ENCODE measurements at places on chromosomes 2 and 18. TPM values are rescaled to one million over a fixed set of nuclear protein-coding genes. Genes with fewer than 3 reads are reported as not detected.

DNA sequence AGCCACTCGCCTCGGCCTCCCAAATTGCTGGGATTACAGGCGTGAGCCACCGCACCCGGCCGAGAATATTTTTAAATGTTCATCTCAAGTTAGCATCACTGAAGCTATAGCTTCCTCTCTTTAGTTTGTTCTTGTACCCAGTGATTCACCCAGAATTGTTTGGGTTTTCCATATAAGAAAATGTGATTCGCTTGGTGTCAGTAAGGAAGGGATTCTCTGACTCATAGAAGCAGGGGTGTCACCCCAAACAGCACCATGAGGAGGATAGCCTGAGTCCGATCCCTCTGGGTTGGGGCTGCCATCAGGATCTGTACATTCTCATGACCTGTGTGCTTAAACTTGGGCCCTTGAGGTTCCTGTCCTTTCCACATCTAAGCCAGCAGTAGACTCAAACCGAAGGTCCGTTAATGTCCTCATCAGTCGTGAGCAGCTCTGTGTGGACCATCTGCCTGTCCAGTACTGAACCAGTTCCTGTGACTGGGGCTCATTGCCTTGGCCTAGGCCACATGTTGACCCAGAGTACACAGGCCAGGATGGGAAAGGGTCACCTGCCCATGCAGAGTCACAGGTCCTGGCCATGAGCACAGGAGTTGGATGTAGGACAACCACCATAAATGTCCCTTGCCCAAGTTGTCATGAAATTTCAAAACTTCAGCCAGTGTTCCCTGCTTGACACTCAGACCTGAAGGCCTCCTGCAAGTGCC is 311.9 kb downstream of the GBX2 start:
- no peaks in the 10 kb centered on the region for H3K36me3 ChIP-seq
- DNase-seq = no peak
- no peaks in the 10 kb centered on the region for H3K27me3 ChIP-seq
- no peak overlapping the region for H3K4me3 ChIP-seq

GRCh38 chr2:171490577-171490976 is 31.7 kb upstream of the CYBRD1 start:
- H3K36me3 ChIP-seq = no peaks in the 10 kb centered on the region
- no peak for DNase-seq
- no peak overlapping the region for H3K4me3 ChIP-seq
- no peaks in the 10 kb centered on the region for H3K27me3 ChIP-seq

DNA sequence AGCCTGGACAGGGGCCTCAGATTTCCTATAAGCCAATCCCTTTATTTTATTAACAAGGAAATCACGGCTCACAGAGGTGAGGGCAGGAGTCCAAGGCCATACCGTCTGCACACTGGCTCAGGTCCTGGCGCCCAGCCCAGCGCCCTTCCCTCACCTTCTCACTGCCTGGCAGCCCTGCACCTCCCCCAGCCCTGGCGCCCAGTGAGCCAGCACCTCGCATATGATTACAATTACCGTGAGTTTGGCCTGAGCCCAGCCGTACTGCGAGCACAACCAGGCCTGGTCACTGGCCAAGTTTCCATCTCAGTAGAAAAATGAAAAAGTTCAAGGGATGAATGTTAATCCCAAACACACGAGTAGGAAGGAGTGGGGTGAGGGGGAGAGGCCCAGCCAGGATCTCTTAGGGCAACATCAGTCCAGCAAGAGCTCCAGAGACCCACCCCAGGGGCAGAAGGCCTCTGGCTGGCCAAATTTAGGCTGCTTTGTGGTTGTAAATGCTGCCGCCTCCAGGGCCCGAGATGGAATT is 68.4 kb downstream of the MCFD2 start:
- no peak overlapping the region for H3K4me3 ChIP-seq
- H3K4me1 ChIP-seq = peaks cover 43% of the 10 kb centered on the region
- peak; percentile 95 for DNase-seq
- H3K27me3 ChIP-seq = no peaks in the 10 kb centered on the region
- H3K36me3 ChIP-seq = no peaks in the 10 kb centered on the region

GRCh38 chr2:98483257-98483861 is 38.7 kb downstream of the INPP4A start:
- no peaks in the 10 kb centered on the region for H3K27me3 ChIP-seq
- no peaks in the 10 kb centered on the region for H3K36me3 ChIP-seq
- peaks cover 6% of the 10 kb centered on the region for H3K4me1 ChIP-seq
- no peak for DNase-seq
- H3K27ac ChIP-seq = no peak overlapping the region

DNA sequence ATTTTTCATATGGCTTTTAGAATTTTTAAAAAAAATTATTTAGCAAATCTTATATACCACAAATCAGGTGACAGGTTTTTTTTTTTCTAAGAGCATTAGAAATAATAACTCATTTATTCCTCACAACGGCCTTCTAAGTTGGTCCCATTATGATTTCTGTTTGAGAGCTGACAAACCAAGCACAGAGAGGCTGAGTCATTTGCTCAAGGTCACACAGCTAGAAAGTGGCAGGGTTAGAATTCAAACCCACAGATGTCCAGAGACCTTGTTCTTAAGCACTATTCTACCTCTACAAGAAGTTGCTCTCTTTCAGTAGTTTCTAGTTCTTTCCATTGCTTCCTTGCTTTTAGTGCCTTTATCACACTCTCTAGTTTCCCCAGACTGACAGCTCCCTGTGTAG is 28.8 kb upstream of the LPIN1 start:
- H3K4me1 ChIP-seq = peaks cover 4% of the 10 kb centered on the region
- no peak overlapping the region for H3K4me3 ChIP-seq
- peaks cover 25% of the 10 kb centered on the region for H3K27me3 ChIP-seq
- no peak overlapping the region for H3K27ac ChIP-seq
- no peaks in the 10 kb centered on the region for H3K36me3 ChIP-seq
- no peak for DNase-seq

The C2orf66 gene
- 0.26 TPM for total RNA-seq

- H3K27ac ChIP-seq = peak overlapping the region; percentile 85
These were observed 23.3 kb downstream of the ARMC9 start for GRCh38 chr2:231221761-231222160.

DNA sequence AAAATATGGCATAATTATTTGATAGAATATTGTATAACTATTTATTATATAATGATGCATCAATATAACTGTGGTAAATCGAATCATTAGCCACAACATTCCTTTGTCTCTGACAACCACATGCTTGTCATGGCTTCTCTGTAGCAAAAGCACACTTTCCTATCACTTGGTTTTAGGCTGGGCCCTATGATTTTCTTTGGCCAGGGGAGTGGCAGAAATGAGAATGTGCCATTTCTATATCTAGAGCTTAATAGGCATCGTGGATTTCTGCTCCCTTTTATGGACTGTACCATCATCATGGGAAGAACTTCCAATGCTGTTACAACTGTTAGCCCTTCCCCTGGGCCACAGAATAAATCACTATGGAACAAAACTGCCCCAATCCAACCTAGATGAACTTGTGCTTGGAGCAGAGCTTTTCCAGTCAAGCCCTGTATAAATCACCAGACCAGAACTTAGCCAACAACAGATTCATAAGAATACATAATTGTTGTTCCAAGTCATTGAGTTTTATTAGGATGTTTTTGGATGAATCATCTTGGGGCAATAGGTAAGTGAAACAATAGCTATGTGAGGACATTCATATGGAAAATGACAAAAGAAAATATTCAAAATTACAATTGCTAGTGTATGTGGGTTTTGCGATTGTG is 715.8 kb downstream of the ERBB4 start:
- H3K4me1 ChIP-seq = no peaks in the 10 kb centered on the region
- no peaks in the 10 kb centered on the region for H3K27me3 ChIP-seq
- peak; percentile 32 for DNase-seq
- H3K4me3 ChIP-seq = no peak overlapping the region
- H3K36me3 ChIP-seq = no peaks in the 10 kb centered on the region

The LIMS3 gene
- not detected for total RNA-seq

DNA sequence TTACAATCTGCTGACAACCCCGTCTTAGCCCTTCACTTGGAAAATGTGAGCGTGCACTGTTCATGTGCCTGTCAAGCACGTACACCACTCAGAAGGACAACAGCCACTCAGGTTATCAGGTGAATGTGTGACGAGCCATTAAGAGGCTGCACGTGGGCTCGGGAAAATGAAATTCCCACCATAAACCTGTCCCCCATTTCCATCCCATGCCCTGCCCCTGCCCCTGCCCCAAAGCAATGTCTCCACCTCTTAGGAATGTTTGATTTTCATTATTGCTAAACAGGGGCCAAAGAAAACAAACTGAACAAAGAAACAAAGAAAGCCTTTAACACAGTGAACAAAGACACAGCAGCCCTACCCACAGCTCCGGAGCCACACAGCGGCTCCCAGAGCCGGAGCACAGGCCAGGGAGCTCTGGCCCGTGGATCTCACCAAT is 90.5 kb downstream of the TMEM18 start:
- no peaks in the 10 kb centered on the region for H3K36me3 ChIP-seq
- no peaks in the 10 kb centered on the region for H3K4me1 ChIP-seq
- DNase-seq = no peak
- no peak overlapping the region for H3K27ac ChIP-seq
- no peaks in the 10 kb centered on the region for H3K27me3 ChIP-seq
- H3K4me3 ChIP-seq = no peak overlapping the region

- DNase-seq = peak; percentile 80
- H3K4me3 ChIP-seq = no peak overlapping the region
- H3K27me3 ChIP-seq = no peaks in the 10 kb centered on the region
- H3K36me3 ChIP-seq = peaks cover 2% of the 10 kb centered on the region
These were observed 18.0 kb downstream of the SFXN5 start for GRCh38 chr2:73053316-73054114.

DNA sequence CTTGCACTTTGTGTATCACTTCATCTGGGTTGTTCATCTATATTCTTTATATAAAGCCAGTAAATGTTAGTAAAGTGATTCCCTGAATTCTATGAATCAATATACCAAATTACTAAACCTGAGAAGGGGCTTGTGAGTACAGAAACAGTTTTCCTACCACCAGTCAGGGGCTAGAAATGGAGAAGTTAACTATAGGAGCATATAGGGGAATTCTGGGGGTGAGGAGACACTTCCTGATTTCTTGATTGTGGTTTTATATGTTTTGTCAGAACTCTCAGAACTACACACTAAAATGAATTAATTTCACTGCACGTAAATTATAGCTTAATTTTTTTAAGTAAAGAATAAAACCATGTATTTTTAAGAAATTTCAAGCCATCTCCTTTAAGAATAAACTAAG is 93.7 kb downstream of the SESTD1 start:
- H3K4me1 ChIP-seq = no peaks in the 10 kb centered on the region
- H3K36me3 ChIP-seq = no peaks in the 10 kb centered on the region
- no peak overlapping the region for H3K4me3 ChIP-seq
- no peaks in the 10 kb centered on the region for H3K27me3 ChIP-seq
- DNase-seq = no peak

DNA sequence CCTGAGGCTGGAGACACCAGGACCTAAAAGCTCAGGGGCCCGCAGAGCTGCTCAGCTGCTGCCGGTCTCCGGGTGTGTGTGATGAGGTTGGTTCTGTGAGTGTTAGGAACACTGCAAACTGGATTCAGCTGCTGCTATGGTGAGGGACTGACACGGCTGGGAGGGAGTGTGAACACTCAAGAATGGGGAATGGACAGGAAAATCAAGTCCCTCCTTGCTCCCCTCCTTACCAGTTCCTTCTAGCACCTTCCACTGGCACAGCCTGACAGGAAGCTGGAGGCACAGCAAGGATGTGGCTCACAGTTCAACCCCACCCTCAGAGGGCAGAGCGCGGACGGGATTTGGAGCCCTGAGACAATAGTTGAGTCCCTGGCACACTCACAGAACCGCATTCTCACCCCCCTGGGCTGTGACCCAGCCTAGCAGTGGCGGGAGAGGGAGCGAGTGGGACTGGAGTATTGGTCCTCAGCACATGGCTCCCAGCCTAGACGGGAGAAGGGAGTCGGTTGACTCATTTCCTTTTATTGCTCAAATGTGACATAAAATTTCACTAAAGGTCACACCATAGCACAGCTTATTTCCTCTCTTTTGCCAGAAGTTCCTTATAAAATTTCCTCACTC is 42.5 kb downstream of the LRRC30 start:
- H3K4me1 ChIP-seq = peaks cover 3% of the 10 kb centered on the region
- DNase-seq = peak; percentile 85
- no peak overlapping the region for H3K27ac ChIP-seq
- no peaks in the 10 kb centered on the region for H3K27me3 ChIP-seq
- no peak overlapping the region for H3K4me3 ChIP-seq

GRCh38 chr18:68714366-68714711 is 569 bp downstream of the TMX3 start:
- H3K36me3 ChIP-seq = peaks cover 10% of the 10 kb centered on the region
- H3K27me3 ChIP-seq = no peaks in the 10 kb centered on the region
- DNase-seq = peak; percentile 20
- peaks cover 2% of the 10 kb centered on the region for H3K4me1 ChIP-seq
- H3K27ac ChIP-seq = peak overlapping the region; percentile 64
- H3K4me3 ChIP-seq = peak overlapping the region; percentile 89

Measured in fibroblast of lung (primary cell).